ENCODE measurements at places on chromosomes 3 and 15.
A peak's percentile ranks its signal among the peaks of the same experiment; 100 is the strongest.

DNA sequence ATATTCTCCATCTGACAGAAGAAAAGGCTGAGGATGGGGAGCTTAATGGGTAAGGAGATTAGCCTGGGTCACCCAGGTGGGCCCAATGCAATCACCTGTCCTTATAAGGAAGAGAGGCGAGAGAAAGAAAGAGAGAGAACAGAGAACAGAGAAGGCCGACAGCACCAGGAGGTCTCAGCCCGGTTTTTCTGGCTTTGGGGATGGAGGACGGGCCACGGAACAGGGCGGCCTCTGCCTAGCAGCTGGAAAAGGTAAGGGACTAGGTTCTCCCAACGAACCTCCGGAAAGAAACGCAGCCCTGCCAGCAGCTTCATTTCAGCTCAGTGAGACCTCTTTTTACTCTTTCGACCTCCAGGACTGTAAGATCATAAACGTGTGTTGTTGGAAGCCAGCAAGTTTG is 196.0 kb upstream of the LYSMD4 start:
- no peak for DNase-seq

- DNase-seq, result no peak
These were observed 156.4 kb upstream of the FRMD4B start for GRCh38 chr3:69542089-69542804.

GRCh38 chr3:36058404-36059030 is 321.8 kb upstream of the STAC start:
- no peak for DNase-seq

- DNase-seq, result no peak
These were observed 1.8 kb downstream of the TMEM115 start for GRCh38 chr3:50357481-50357880.

DNA sequence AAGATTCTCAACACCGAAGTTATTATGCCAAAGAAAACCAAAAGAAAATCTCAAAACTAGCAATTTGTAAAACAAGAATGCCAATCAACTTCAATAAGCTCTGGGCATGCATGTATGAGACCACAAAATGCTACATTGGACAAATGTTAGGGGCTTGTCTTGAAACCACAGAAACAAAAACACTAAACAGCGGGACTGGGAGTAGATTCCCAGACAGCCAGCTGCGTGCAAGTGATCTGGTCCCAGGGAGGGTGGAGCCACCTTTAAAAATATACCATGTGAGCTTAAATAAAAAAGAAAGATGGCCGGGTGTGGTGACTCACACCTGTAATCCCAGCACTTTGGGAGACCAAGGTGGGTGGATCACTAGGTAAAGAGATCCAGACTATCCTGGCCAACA is 163.6 kb upstream of the PRICKLE2 start:
- no peak for DNase-seq

DNA sequence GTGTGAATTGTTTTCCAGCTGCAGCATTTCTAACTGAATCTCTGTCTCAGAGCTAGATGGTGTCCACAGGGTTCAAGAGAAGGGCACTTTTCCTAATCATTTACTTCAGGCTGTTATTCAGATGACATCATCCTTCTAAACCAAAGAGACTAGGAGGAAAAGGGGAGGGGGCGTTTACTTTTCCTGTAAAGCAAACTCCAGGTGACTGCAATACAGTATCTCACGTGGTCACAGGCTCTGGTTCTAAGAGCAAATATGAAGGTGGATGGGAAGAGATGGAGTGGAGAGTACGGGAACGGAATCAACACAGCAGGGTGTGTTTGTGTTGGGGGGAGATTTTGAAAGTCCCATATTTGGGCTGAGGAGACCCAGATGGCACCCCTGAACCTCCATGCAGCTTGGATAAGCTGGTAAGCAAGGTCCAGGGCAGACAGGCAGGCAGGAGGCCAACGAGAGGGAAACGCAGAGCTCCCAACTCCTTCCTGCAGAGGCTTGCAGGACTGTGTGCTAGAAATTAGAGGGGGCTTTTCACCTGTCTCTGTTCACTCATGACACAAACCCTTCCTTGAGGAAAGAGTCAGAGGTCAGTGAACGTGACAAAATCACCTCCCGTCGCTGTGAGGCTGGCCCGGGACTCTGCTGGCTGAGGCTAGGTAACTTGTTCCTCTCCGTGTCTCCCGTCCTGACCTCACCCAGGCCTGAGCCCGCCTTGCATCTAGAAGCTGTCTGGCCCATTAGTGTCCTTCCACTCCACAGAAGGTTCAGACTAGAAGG is 151.2 kb downstream of the OPA1 start:
- no peak for DNase-seq

DNA sequence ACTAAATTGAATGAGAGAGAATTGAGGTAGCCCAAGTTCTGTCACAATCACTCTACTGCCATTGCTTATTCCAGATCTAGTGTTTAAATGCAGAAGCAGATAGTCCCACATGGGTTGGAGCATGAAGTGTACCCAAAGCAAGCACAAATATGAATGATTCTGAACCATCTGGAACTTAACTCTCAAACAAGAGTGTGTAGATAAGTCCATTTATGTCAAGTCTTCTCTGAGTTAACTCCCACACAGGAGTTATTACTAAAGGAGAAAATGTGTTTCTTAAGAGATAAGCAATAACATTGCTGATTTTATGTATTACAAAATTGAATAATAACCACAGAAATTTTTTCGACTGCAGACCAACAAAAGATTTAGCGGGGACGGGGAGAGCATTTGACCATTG is 33.6 kb downstream of the PAQR9 start:
- DNase-seq, result no peak

DNA sequence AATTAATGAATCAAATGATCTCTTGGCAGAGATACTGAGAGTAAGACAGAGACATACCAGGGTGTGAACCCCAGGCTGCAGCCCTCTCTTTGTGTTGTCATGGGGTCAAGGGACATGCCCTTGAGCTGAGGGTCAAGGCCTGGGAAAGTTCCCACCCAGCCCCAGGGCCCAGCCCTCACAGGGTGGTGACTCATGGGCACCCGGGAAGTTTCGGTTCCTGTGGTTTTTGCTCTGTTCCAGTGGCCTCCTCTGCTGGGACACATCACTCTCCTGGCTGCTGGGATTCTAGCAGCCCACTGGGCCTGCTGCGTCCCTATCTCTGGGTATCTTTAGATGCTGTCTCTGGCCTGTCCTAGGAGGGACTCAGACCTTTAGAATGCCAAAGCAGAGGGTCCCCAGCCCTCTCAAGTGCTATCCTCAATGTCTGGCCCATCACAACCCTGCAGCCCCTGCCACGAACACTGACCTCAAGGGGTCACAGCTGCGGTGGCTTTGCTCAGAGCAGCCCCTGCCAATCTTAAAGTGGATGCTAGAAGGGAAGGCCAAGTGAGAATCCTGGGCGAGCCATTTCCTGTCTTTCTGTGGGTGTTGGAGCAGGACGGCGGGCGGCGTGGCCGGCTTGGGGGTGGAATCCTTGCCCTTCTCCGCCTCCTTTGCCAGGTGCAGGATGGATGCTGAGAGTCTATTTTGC is 148.4 kb upstream of the TLE3 start:
- peak; percentile 23 for DNase-seq

GRCh38 chr3:127192576-127193232 is at the start of gene PRR23E:
Gene PRR23E (plus strand): TSS chr3:127193131. CDS start chr3:127196686, 3,555 bp downstream.
- DNase-seq, result no peak

DNA sequence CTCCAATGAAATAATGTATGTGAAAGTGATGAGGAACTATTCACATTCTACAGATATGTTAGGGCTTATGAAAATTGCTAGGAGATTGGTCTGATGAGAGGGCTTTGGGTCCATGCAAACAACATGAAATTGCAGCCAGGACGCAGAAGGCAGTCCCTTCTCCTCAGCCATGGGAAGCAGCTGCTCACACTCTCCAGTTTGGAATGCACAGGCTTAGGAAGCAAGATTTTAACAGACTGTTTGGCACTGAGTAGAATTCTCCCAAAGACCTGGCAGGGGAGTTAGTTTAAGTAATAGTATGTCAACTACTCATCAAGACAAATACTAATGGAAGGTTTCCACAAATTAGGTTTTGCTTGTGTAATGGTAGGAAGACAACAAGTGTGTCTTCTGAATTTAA is 500.7 kb upstream of the ARRDC4 start:
- no peak for DNase-seq

GRCh38 chr3:119613201-119613600 is 15.5 kb downstream of the PLA1A start:
- no peak for DNase-seq

GRCh38 chr3:25588441-25589103 is 76.1 kb downstream of the TOP2B start:
- DNase-seq, result no peak

DNA sequence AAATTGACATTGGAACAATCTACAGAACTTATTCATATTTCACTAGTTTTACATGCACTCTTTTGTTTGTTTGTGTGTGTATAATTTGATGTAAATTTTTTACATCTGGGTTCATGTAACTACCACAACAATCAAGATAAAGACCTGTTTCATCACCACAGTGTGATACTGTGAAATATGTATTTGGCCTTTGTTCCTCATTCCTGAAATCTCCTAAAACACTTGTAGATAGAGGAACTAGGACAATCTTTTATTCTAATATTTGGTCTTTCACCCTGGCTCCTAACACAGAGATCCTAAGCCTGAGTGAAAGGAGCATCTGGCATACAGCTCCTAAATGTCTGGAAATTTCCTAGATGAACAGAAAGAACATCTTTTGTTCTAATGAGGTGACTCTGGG is 155.0 kb upstream of the GPR149 start:
- DNase-seq, result no peak

GRCh38 chr3:14231145-14231990 is 52.8 kb downstream of the LSM3 start:
- no peak for DNase-seq

DNA sequence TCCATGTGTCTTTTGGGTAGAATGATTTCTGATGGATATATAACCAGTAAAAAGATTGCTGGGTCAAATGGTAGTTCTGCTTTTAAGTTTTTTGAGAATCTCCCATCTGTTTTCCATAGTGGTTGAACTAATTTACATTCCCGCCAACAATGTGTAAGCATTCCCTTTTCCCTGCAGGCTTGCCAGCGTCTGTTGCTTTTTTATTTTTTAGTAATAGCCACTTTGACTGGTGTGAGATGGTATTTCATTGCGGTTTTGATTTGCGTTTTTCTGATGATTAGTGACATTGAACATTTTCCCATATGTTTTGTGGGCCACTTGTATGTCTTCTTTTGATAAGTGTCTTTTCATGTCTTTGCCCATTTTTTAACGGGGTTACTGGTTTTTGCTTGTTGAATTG is 36.3 kb upstream of the MB21D2 start:
- no peak for DNase-seq

- no peak for DNase-seq
These were observed 24.3 kb downstream of the H1-8 start for GRCh38 chr3:129567176-129567705.

- DNase-seq, result no peak
These were observed 253.7 kb downstream of the IL5RA start for GRCh38 chr3:2856138-2857133.

DNA sequence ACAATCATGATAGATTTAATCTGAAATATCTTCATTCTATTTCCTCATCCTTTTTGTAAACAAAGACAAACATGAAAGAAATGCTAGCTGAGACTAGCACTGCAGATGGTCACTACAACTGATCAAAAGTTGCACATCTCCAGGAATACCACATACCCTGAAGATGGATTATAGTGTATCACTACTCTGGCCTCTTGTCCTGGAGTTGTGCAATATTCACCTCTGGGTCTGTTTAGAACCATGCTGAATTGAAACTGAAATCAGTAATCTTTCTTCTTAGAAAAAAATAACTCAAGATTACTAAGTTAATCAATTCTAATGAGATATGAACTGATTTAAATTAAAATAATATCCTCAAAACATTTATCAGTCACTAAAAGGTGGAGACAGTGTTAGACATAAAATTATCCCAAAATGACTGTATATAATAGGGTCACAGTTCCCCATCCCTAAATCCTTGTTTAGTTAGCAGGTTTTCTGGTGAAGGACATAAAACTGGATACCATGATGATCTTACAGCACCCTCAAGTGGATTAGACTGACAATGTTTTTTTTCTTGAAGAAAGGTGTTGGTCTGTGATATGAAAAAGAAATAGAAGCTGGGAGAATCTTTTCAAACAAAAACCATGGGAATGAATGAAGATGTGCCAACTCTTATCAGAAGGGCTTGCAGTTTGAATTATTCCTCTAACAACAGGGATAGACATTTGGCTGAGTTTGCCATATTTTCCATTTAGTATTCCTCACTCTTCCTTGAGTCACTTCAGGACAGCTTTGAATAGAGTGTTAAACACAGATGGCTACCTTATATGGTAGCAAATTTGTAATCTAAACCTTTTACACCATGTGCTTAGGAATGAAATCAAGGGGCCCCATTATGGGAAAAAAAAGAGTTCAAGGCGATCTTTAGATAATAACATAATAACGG is 7.1 kb upstream of the TTC14 start:
- DNase-seq, result peak; percentile 31

DNA sequence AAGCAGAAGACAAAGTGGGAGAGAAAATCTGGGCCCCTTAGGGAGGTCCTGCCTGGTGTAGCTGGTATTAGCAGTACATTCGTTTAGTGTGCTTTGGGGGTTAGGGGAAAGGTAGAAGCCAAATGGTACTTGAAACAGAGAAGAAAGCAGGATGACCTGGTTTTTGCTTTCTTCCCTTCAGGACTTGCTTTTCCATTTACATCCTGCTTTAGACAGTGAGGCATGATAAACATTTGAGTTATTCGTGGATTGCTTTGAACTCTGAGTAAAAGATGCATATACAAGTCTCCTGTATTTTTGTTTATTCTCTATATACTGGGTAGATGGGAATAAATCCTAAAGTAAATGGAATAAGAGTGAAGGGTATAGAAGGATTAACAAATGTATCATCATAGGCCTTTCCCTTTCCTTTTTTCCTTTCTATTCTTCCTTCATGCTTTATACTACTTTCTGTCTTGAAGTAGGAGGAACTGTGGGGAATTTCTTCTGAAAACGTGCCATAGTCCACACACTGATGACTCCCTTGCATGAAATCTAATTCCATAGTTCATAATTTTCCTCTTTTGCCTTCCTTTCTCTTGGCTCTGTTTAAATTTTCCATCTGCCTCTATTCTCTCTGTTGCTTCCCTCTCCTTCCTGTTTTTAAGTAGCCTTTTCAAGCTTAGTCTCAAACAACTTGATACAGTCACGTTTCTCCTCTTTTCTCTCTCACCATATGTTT is 139.5 kb upstream of the RBMS3 start:
- DNase-seq, result peak; percentile 41

- no peak for DNase-seq
These were observed 7.2 kb downstream of the FSD2 start for GRCh38 chr15:82798531-82799166.

DNA sequence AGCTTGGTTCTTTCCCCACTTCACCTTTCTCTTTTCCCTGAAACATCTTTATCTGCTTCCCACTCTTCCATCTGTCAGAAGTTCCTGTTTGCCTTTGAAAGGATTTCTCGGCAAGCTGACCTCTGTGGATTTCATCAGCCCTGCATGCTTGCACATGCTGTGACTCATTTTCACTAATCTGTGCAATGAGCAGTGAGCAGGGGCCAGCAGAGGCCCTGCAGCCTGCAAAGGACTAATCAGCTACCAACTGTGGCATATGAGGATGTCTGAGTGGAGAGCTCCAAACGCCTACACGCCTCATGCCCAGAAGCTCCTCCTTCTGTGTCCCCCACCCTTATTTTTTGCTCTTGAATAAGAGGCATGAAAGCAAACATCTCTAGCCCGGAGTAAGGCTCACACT is 333.0 kb upstream of the SEMA6D start:
- peak; percentile 77 for DNase-seq

GRCh38 chr15:52808996-52809395 is 18.9 kb upstream of the ONECUT1 start:
- DNase-seq, result no peak
